Sigmoid colon (tissue), 7 donors: ENCODE measurements at places on chromosomes 4 and X. TPM values are rescaled to one million over a fixed set of nuclear protein-coding genes. Genes with fewer than 3 reads are reported as not detected.

DNA sequence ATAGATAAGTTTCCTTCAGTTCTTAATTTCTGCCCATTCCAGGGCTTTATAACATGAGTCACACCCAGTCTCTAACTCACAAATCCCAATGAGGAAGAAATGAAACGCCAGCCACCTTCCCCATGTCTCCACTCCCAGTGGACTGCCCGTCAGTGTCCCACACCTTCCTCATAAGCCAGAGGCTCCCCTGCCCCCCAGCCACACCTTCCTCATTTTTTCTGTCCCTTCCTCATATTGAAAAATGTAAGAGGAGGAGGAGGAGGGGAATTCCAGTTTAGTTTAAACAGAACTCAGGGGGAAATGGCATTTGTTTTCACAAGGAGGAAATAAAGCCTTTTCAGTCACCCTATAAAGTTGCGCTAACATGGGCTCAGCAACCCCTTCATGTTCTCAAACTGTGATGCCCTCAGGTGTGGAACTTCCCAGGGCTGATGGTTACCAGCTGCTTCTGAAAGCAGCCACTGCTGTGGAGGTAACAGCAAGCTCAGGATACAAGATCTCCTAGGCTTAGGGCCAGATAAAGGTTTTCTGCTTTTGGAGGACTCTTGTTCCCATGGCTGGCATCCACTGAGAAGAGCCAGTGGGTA, 97.8 kb downstream of the PARM1 start:
- no peak for DNase-seq

DNA sequence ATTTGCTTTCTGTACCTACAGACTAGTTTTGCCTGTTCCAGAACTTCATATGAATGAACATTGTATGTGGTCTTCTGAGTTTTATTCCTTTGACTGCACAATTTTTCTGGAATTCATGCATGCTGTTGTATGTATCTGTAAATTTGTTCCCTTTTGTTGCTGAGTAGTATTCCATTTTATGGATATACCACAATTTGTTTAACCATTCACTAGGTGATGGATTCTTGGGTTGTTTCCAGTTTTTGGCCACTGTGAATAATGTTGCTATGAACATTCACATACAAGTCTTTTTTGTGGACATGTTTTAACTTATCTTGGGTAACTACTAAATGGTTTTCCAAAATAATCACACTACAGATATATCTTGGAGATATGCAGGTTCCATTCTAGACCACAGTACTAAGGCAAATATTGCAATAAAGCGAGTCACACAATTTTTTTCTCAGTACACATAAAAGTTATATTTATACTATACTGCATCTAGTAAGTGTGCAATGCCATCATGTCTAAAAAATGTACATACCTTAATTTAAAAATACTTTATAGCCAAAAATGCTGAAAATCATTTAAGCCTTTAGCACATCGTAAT, 58.7 kb downstream of the TSPAN5 start:
- no peak for DNase-seq

DNA sequence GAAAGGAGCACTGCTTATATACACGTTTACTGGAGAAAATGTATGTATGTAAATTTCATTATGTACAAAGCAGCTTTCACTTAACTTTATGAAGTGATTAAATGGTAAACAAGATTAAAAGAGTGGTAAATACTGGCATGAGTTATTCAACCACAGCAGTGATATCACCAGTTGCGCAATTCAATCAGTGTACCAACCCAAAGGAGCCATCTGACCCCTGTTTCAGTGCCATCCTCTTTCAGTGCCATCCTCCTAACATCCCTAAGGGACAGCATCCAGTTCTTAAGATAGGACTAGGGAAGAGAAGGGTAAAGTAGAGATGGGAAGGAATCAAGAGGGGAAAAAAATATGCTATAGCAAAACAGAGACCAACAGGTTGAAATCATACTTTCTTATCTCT, 16.2 kb downstream of the HPF1 start:
- no peak for DNase-seq

DNA sequence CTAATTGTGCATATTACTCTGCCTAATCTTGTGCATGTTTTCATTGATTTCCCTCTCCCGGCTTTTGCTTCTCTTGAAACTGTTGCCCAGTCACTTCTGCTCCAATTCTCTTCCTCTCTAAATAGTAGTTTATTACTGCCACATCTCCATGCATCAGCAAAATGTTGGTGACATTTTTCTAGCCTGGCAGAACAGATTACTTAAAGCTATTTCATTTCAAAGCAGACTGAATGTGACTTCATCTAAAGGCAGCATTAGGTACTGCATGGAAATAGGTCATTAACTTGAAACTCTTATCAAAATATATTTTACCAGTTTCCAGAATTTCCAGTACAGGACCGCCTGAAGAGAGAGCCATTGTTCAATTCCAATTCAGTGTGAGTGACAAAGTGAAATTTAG, 52.4 kb downstream of the HPGDS start:
- no peak for DNase-seq

GRCh38 chrX:99010957-99011356, 1399.1 kb downstream of the PCDH19 start:
- no peak for DNase-seq

DNA sequence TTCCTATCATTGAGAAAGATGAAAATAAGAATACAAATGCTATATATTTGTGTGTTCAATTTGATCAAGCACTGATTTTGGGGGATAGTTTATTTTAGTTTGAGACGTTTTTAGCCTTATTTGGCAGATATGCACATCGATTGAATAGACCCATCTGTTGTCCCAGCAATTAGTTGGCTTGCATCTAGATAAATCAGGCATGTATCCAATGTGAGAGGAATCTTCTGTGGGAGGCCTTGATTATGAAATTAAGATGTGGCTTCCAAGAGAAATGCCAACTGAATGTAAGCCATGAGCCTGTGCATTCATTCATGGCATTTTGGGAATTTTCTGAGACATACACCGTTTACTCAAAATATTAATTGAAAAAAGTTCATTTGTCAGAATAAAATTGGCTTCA, 623.1 kb downstream of the TECRL start:
- no peak for DNase-seq

- DNase-seq = no peak
Observed at GRCh38 chr4:613126-613525, 12.2 kb upstream of the PDE6B start.

DNA sequence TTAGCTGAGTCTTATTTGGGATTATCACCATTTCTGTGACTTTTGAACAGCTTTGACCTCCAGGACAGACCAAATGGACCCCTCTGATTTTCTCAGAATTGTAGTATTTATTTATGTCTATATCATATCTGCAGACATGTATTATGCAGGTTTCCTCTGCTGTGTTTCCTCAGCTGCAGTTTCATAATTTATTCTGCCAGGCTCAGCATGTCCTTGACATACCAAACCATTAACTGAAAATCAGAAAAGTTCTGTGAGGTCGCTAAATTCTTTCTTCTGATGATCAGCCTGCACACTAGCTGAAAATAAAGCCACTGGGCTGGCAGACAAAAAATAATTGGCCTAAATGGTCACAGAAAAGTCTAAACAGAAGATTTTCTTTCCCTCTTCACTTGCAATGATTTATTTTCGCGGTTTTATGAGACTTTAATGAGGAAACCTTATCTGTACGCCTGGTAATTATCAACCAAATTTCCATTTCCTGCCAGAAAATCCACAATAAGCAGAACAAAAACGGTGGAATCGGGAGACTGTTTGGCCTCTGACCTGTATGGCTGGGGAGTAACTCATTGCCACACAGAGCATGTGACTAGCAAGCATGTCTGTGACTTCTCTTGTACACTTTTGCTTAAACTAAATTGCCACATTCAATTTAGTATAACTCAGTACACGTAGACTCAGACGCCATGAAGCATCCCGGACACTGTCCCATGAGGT, 150.9 kb downstream of the ENPP6 start:
- DNase-seq = no peak

GRCh38 chrX:128616933-128617332, 564.7 kb upstream of the ACTRT1 start:
- DNase-seq = no peak

DNA sequence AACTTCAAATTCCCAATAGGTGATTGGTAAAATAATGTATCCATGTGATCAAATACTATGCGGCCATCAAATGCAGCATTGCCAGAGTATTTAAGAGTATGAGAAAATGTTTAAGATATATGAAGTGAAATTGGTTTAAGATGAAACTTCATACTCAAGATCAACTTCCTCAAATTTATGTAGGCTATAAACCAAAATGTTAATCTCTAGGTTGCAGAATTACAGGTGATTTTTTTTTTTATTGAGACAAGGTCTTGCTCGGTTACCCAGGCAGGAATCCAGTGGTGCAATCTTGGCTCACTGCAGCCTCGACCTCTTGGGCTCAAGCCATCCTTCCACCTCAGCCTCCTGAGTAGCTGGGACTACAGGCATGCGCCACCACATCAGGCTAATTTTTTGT, 25.3 kb downstream of the ACSL4 start:
- DNase-seq = no peak

DNA sequence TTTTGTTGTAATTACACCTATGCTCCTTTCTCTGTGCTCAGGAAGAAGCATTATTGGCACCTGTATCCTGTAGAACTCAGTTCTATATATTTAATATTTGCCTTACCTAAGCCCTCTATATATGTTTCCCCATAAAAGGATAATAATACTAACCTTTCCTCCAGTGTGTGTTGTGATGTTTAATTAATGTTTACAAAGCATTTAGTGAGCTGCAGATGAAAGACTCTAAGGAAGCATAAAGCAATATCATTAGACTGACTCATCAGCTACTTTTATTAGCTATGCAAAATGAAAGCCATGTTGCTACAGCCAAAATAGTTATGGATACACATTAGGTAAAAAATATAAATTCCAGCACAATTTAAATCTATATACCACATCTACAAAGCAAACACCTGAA, 93.6 kb upstream of the PTPN13 start:
- no peak for DNase-seq

DNA sequence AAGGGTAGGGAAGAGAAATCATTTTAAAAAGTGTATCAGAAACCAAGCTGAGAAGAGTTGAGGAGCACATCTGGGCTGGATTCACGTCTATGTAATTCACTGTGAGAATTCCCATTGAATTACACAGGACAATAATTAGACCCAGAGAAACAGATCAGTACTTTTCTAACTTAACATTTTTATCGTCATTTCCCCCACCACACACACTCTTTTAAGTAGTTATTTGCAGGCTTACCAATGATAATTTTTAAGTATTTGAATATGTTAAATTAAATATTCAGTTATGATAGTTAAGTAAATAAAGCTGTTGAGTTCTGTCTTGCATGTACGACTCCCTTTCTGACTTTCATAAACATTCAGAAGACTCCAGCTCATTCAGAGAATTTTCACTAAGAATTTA, 165.4 kb upstream of the PITX2 start:
- no peak for DNase-seq

- no peak for DNase-seq
Observed at GRCh38 chrX:10983526-10983925, 127.6 kb upstream of the HCCS start.

GRCh38 chrX:115255003-115255402, 21.1 kb upstream of the LRCH2 start:
- no peak for DNase-seq

DNA sequence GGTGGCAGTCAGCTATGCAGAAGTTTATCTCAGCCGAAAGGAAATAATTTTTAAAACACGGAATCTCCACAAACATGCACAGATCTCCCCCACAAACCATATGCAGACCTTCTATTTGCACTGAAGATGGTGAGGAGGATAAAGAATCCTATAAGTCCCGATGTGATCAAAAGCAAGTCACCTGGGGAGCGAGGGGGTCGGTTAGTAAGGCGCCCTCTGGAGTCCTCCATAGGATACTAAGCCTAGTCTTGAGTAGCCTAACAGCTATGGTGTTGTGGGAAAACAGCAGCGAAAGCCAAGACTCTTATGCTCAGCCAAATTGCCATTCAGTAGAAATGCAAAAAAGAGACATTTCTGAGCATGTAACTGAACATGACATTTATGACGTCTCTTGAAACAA, 210.9 kb downstream of the FRMPD4 start:
- DNase-seq = no peak

DNA sequence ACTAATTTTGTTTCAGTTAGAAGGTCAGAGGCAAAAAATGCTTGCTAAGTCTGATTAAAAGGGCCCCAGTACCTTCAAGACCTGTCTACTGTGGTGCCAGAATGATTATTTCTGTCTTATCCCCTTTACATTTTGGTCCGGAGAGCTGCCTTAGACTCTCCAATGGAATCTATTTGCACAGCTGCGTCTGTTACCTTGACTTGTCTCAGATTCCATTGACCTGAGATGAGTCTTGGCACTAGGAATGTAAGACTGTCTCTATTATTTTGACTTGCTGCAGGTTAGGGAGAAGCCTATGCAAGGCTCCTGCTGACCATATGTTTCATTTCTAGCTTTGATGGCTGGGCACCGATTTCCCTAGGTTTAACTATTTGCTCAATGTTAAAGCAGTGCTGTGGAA, 457.6 kb downstream of the KCTD8 start:
- DNase-seq = no peak

Gene SPANXD
- total RNA-seq = not detected

Gene SSX2
- total RNA-seq = not detected

Gene ZDHHC15
- 2.9 TPM for total RNA-seq

Gene SPATA4
- 2.8 TPM for total RNA-seq

Gene ESX1
- total RNA-seq = not detected

Gene MXRA5
- total RNA-seq = 5.4 TPM
